Endothelial cell of umbilical vein (primary cell): ENCODE measurements at places on chromosomes 1 and 21.

DNA sequence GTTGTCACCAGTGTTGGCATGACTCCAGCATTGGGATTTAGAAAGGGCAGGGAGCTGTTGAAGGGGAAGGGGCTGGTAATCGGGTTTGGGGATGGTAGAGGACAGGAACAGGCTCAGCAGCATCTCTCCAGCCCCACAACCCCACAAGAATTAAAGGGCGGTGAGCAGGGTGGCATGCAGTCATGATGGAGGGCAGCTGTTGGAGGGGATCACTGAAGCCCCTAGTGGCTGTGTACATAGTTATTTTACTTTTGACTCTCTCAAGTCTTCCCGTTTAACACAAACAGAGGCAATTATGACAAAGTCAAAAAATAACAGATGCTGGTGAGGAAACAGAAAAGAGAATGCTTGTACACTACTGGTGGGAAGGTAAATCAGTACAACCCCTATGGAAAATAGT, 213.8 kb downstream of the URB2 start:
- DNase-seq: no peak

GRCh38 chr1:222588135-222588534, 1.6 kb downstream of the TAF1A start:
- no peak for DNase-seq

GRCh38 chr1:34825455-34826091, 32.8 kb downstream of the GJA4 start:
- DNase-seq: peak; percentile 97

DNA sequence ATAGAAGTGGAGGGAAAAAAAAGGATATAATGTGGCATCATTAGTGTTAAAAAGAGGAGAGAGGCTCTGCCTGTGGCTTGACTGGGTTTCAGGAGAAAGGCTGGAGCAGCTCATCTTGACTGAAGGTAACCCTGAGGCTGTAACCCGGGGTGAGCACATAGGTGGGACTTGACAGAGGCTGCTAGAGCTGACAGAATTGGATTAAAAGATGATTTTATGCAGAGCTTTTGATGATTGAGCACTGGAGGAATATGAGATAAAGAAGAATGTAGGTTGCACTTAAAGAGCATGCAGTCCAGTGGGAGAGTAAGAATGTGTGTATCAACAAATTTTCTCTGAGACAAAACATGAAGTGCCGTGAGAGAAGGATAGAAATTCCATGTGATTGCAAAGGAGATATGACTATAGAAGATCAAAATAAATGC, 17.3 kb downstream of the LAMC1 start:
- no peak for DNase-seq

- no peak for DNase-seq
Observed at GRCh38 chr1:202084791-202085681, 37.7 kb upstream of the GPR37L1 start.
